Epithelial cell of umbilical artery (primary cell): ENCODE measurements at places on chromosomes 3 and 15. TPM values are rescaled to one million over a fixed set of nuclear protein-coding genes. Genes with fewer than 3 reads are reported as not detected.

CHRFAM7A gene
- 2.3 and 15.8 TPM in 2 replicates for total RNA-seq

RETNLB gene
- not detected in 2 replicates for total RNA-seq

CD96 gene
- total RNA-seq = not detected in 2 replicates

CCDC39 gene
- total RNA-seq = not detected in 2 replicates

TF gene
- under 0.01 TPM in 1 of 2 replicates, not detected in the other for total RNA-seq

NANOGP8 gene
- total RNA-seq = not detected in 2 replicates

COL8A1 gene
- total RNA-seq = 69.2 and 518 TPM in 2 replicates

PLA2G4D gene
- not detected in 2 replicates for total RNA-seq

CAMP gene
- not detected in 2 replicates for total RNA-seq

HIGD2B gene
- not detected in 2 replicates for total RNA-seq

FBXW12 gene
- total RNA-seq = not detected in 2 replicates

IGDCC3 gene
- total RNA-seq = not detected in 2 replicates

VGLL3 gene
- 3.2 and 5.6 TPM in 2 replicates for total RNA-seq

CLRN1 gene
- not detected in 2 replicates for total RNA-seq

TIGIT gene
- total RNA-seq = not detected in 2 replicates

NT5DC2 gene
- total RNA-seq = 23.9 and 95.8 TPM in 2 replicates

ARHGEF26 gene
- total RNA-seq = 0.46 and 0.97 TPM in 2 replicates

C15orf40 gene
- 3.0 and 14.0 TPM in 2 replicates for total RNA-seq

PSTPIP1 gene
- not detected in 2 replicates for total RNA-seq

PCOLCE2 gene
- 1.3 and 2.6 TPM in 2 replicates for total RNA-seq

GOLGA8T gene
- total RNA-seq = under 0.01 and 0.15 TPM in 2 replicates

MRAS gene
- 7.4 and 15.9 TPM in 2 replicates for total RNA-seq

KCNMB2 gene
- total RNA-seq = 0.46 TPM in 1 of 2 replicates, not detected in the other

ARGFX gene
- total RNA-seq = not detected in 2 replicates

SLC35A5 gene
- 17.5 and 24.0 TPM in 2 replicates for total RNA-seq

NOX5 gene
- not detected in 2 replicates for total RNA-seq

ASB14 gene
- not detected in 2 replicates for total RNA-seq

AMT gene
- 0.32 and 0.91 TPM in 2 replicates for total RNA-seq

SLC9A9 gene
- total RNA-seq = 1.3 and 2.3 TPM in 2 replicates
